Muscle of arm (tissue), 14 donors: ENCODE measurements at places on chromosomes 4 and X. TPM values are rescaled to one million over a fixed set of nuclear protein-coding genes. Genes with fewer than 3 reads are reported as not detected.
A peak's percentile ranks its signal among the peaks of the same experiment; 100 is the strongest.

GRCh38 chr4:58564695-58565475, 1454.7 kb upstream of the IGFBP7 start:
- no peak for DNase-seq

- DNase-seq: no peak
Observed at GRCh38 chr4:60992037-60992436, 208.1 kb upstream of the ADGRL3 start.

- no peak for DNase-seq
Observed at GRCh38 chr4:83276299-83277040, 8.1 kb downstream of the COQ2 start.

The LIMCH1 gene
- polyA plus RNA-seq: 142 TPM

DNA sequence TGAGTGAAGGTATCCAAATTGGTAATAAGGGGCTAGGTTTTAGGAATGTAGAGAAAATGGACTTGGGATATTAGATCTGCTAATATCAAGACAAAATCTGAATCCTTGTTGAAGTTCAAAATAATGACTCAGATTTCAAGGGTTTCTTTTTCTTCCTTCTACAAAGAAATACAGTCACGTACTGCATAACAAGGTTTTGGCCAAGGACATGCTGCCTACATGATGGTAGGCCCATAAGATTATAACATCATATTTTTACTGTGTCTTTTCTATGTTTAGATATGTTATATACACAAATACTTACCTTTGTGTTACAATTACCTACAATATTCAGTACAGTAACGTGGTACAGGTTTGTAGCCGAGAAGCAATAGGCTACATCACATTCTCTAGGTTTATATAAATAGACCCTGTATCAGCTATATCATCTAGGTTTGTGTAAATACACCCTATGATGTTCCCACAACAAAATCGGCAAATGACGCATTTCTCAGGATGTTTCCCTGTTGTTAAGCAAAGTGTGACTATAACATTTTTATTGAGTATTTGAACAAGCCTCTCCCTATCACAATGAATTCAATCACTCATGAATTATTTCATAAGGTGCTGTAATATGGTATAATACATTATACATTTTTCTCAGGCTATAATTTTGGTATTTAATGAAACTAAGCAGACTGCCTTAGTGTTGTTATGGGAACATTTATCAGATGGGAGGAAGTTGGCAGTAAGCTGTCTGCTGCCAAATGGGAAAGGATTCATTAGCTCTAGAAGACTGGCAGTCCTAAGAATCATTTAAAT, 186.3 kb downstream of the PPP3CA start:
- no peak for DNase-seq

DNA sequence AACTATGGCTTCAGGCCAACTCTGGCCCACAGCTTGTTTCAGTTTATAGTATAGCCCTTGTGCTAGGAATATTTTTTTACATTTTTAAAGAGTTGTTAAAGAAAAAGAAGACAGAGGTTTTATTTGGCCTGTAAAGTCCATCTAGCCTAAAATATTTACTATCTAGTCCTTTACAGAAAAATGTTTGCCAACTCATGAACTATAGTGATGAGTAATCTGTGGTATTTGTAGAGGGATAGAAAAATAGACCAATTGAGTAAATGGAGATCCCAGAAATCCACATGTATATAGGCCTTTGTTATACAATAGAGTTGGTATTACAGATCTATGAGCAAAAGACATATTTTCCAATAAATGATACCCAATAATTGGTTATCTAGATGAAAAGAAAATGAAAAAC, 288.7 kb downstream of the PRDM5 start:
- DNase-seq: no peak

- no peak for DNase-seq
Observed at GRCh38 chrX:47586043-47586787, 4.0 kb downstream of the TIMP1 start.

The SLC38A5 gene
- polyA plus RNA-seq: 8.1 TPM

The FANCB gene
- 1.9 TPM for polyA plus RNA-seq

The STOX2 gene
- 6.8 TPM for polyA plus RNA-seq

The PRDM8 gene
- 17.7 TPM for polyA plus RNA-seq

GRCh38 chrX:19599253-19599652, 83.9 kb upstream of the MAP3K15 start:
- no peak for DNase-seq

- DNase-seq: no peak
Observed at GRCh38 chr4:39170301-39170700, 12.0 kb upstream of the WDR19 start.

DNA sequence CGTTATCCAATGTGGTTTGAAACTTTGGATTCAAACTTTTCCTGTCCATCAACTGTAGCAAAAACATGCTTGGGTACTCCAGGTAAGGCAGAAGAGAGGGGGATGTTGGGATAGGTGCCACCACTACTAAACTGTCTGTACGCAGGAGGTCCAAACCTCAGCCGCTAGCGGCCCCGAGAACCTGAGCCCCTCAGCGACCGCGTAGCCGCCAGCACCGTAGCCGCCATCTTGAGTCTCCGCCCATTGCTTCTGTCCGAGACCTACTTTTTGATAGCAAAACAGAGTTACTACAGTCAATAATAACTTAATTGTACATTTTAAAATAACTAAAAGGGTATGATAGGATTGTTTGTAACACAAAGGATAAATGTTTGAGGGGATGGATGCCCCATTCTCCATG, 119.9 kb upstream of the GRID2 start:
- no peak for DNase-seq

DNA sequence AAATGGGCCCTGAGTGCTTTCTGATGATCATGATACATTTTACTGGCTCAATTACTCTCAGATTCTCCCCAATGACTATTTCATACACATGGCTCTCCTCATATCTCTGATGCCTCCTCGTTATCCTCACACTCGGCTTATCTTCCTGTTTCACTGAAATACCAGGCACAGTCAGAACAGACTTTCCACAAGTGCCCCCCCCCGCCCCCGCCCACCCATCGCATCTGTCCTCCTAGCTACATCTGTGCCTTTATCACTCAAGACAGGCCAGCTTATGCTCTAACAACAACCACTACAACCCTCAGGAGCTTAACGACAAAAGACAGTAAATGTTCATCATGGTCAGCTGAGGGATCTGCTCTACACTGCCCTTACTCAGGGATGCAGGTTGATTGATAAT, 610.6 kb upstream of the DIPK2B start:
- no peak for DNase-seq

DNA sequence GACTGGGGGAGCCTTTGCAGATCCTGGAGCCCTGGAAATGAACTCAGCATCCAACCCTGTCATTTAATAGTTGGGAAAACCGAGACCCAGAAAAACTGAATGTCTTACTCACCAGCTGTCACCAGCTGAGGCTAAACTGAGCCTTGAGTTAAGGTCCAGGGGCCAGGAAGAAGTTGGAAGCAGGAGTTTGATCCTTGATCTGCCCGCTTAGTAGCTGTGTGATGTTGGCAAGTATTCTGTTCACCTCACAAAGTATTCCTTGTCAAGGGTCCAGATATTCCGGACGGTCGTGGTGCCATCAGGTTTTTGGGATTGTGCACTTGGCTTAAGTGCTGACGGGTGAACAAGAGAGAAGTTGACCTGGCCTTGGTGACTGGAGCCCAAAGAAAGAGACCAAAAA, 30.7 kb upstream of the PROM1 start:
- no peak for DNase-seq

The GRIA3 gene
- polyA plus RNA-seq: not detected

GRCh38 chrX:22366166-22366702, 93.5 kb downstream of the CBLL2 start:
- no peak for DNase-seq

GRCh38 chrX:151912221-151912620, 468 bp upstream of the MAGEA4 start:
- no peak for DNase-seq

The TMSB15C gene
- polyA plus RNA-seq: 6.7 TPM

DNA sequence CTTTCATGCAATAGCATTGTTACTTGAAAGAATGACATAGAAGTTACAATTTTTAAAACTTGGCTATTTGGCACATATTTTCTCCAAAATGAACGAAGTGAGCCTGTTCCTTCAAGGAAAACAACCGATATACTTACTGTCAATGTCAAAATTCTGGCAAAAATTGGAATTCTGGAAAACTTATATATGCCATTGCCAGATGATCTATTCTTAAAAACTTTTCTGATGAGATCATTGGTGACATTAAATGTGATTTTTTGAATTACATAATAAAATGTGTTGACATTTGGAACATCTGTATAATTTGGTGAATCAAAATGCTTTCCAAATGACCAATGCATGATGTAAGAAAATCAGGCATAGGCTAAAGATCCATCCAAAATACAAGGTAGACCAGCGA, 209.0 kb downstream of the SCFD2 start:
- DNase-seq: peak; percentile 22

DNA sequence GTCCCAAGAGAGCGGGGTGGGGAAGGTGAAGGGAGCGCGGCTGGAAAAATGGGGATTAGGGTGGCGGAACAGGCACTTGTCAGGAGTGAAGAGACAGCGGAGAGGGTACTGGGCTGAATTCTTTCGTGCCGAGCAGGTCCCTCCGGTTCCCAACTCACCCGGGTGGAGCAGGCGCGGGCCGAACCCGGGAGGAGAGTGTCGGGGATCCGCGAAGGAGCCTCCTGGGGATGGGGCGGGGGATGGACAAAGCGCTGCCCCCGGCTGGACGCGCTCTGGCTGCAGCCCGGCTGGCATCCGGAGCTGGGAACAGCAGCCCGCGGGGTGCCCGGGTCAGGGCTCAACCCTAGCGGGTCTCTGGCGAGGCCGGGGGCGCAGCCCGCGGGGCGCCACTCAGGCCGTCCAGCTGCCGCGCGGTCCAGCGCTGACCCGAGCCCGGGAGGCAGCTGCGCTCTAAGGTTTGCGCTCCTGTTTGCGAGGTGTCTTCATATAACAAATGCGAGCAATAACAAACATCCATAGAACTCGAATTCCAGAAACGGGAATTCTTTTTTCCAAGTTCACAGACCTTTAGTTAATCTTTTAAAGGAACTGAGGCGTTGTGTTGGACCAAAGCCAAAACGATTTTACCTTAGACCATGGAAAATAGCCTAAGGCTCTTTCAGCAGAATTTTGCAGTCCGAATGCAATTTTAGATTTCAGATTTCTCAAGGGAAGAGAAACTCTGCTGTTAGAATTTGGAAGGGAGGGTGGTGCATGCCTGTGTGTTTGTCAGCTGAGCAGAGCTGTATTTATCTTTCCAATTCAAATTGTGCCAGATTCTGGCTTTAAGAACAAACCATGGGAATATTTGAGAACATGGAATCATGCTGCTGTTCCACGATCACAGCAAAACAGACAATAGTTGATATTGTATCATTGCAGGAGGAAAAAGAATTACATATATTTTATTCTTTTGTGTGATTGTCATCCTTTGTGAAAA, 744 bp downstream of the NPY5R start:
- peak; percentile 17 for DNase-seq

DNA sequence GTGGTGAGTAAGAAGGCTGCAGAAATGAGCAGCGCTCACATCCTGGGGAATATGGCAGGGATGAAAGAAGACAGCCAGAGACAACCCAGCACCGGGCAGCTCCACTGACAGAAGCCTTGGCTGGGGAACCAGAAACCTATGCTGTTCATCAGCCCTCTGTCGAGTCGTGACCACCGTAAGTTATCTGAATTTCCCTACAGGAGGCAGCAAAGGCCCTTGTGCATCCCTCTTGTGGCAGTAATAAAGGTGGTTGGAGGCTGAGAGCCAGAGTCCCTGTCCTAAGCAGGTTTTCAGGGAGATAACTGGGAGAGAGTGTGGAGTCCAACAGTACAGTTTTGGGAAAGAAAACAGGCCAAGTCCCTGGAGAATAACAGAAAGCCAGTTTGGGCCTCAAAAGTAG, 194.0 kb upstream of the BOD1L1 start:
- DNase-seq: no peak

DNA sequence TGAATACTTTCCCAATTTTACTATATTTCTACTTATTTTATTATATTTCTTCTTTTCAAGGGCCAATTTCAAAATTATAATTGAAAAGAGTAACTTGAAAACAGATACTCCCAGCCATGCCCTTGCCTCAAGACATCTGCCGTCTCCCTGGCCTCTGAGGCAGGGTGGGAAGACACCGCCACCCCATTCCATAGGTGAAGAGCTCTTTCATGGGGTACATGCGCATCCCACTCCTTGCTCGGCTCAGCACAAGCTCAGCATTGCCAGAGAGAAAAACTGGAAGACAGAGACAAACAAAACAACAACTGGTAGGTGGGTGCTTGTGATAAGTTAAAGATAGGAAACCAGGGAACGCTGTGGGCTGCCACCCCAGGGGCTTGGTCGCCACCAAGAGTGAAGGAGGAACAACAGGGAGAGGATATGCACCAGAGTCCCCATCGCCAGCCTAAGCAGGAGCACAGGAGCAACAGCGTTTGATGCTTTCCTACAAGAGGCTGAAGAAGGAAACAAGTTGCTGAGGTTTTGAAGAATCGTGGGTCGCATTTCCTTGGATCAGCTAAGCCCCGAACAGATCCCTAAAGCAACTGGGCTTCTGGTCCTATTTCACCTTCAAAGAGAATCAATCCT, 11.3 kb downstream of the TMEM154 start:
- no peak for DNase-seq

The TLR10 gene
- polyA plus RNA-seq: 0.14 TPM

DNA sequence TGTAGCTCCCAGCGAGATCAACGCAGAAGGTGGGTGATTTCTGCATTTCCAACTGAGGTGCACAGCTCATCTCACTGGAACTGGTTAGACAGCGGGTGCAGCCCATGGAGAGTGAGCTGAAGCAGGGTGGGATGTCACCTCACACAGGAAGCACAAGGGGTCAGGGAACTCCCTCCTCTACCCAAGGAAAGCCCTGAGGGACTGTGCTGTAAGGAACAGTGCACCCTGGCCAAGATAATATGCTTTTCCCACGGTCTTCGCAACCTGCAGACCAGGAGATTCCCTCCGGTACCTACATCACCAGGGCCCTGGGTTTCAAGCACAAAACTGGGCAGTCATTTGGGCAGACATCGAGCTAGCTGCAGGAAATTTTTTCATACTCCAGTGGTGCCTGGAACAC, 216.4 kb upstream of the TET2 start:
- no peak for DNase-seq

DNA sequence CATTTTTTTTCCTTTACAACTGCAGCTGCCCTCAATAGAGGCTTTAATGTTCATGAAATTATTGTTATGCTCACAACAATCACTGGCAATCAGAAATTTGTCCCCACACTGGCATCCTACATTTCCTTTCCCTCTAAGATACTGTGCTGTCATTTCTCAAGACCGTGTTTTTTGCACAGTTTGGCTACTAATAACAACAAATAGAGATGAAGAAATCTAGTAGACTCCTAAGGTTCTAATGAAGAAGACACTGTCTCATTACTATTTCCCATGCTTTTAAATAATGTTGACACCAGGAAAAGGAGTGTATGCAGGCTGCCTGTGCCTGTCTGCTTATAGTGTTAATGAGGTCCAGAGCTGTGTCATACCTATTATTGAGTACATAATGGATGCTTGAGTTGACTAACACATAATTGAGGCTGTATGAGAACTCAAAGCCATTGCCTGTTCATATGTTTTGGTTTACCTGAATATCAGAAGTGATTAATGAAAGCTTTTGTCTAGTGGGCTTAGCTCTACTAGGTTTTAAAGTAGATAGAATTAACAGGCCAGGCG, 1.5 kb upstream of the EIF4E start:
- DNase-seq: no peak
